Activated T-cell treated with anti-CD3 and anti-CD28 coated beads, Interleukin-2, amount 50 U/mL, for 72 hours (primary cell): ENCODE measurements at places on chromosomes 13 and 19. TPM values are rescaled to one million over a fixed set of nuclear protein-coding genes. Genes with fewer than 3 reads are reported as not detected.

Gene TMEM190
- not detected for total RNA-seq

Gene FCGBP
- 7.2 TPM for total RNA-seq

Gene PLIN5
- total RNA-seq = 0.24 TPM

Gene ZNF320
- total RNA-seq = 13.0 TPM

Gene LGALS14
- 4.3 TPM for total RNA-seq

GRCh38 chr13:39111145-39111544 is 72.9 kb downstream of the NHLRC3 start:
- DNase-seq = no peak

- no peak for DNase-seq
These were observed 392.1 kb downstream of the DACH1 start for GRCh38 chr13:71474936-71475335.

DNA sequence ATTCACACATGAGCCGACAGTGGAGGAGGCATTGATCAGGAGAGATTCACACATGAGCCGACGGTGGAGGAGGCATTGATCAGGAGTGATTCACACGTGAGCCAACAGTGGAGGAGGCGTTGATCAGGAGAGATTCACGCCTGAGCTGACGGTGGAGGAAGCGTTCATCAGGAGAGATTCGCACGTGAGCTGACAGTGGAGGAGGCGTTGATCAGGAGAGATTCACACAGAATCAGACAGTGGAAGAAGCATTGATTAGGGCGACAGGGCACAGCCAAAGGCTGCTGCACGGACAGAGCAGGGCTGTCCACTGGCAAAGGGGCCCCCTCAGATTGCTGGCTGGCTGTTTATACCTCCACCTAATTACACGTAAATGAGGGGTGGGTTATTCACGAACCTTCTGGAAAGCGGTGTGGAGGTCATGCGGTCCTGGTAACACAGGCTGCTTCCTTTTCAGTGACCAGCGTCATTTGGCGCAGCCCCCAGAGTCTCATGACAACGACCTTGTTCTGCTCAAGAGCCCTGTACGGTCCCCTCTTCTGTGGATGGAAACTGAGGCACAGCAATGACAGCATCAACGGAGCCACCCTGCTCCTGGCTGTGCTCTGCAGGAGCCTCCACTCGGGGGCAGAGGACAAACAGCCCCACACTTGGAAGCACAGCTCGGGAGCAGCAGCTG is 50.6 kb upstream of the GAS6 start:
- no peak for DNase-seq

- DNase-seq = no peak
These were observed 344.7 kb upstream of the TSHZ3 start for GRCh38 chr19:31693933-31694269.

GRCh38 chr19:42442833-42443232 is at the start of gene CXCL17:
CXCL17 (minus strand) TSS chr19:42442946; CDS start chr19:42442832, 114 bp downstream.
- DNase-seq = no peak
